ENCODE measurements at places on chromosomes 2 and 18.

DNA sequence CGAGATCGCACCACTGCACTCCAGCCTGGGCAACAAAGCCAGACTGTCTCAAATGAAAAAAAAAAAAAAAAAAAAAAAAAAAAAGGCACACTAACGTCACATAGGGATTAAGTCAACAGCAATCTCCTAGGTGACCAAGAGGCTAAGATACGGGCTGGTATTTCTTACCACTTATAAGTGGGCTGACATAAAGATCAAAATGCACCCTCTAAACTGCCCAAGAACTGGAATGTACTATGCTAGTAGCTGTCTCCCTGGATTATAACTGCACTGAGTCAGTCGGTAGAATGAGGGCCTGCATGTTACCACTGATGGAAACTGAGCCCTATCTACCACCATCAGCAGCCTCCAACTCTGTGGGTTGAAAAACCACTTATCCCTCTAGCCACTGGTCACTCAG lies 80.6 kb downstream of the KLF7 start:
- DNase-seq, result no peak

GRCh38 chr2:62806231-62806630 lies 100.7 kb downstream of the EHBP1 start:
- DNase-seq, result no peak

DNA sequence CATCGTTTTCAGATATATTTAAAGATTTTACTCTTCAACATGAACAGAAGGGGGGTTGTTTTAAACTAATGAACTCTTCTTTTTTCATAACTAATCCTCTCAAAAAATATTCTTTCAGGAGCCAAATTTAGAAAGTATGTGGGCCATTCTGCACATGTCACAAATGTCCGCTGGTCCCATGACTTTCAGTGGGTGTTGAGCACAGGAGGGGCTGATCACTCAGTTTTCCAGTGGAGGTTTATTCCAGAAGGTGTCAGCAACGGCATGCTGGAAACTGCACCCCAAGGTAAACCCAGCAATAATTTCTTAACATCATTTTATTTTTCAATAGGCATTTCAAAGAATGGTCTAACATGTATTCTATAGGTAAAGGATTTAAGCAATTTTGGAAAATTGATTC lies 136.0 kb downstream of the EML6 start:
- no peak for DNase-seq

GRCh38 chr2:175726223-175726622 lies 275.8 kb downstream of the LNPK start:
- no peak for DNase-seq

GRCh38 chr2:120876526-120877280 lies 141.0 kb downstream of the GLI2 start:
- no peak for DNase-seq

DNA sequence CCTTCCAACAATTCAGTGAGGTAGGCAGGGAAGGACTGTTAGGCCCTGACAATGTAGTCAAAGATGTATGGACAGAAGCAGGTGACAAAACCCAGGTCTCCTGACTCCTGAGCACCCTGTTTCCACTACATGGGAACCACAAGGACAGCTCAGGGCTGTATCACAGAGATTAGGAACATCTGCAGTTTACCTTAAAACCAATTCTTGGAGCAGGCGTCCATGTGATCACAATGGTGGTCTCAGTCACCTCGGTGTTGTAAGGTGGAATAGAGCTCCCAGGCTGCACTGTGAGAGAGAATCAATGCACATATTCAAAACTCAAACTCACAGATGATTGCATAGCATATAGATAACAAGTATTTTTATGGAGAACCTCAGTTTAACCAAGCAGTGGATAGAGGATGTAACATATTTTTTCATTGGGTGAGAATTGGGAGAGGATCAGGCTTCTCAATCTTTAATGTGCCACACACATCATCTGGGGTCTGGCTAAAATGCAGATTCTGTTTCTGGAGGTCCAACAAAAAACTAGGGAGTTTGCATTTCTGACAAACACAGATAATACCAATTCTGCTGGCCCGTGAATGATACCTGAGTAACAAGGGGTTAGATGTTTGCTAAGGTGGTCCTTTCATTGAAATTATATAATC lies 36.7 kb downstream of the FN1 start:
- DNase-seq, result no peak

GRCh38 chr2:147460155-147460554 lies 384.7 kb upstream of the ACVR2A start:
- no peak for DNase-seq

GRCh38 chr2:207283356-207283755 lies 117.6 kb upstream of the KLF7 start:
- peak; percentile 41 for DNase-seq

- DNase-seq, result no peak
Measured at GRCh38 chr18:2848247-2849246, 1.7 kb downstream of the EMILIN2 start.

DNA sequence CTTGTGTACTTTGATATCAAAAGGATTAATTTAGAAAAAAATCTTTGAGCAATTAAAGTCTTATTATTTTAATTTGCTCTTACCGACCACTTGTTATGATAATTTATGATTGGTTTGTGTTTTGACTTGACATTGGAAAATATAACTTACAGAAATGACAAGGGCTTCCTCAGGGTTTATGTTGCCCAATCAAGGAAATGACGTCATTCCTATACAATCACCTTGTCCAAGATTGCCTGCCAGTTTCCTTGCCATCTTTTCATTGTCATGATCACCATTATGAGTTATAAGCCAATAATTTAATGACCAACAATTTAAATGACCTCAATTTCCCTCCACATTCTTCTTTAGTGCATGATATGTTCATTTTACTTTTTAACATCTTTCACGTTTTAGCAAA lies 351.8 kb upstream of the TMEFF2 start:
- DNase-seq, result no peak

DNA sequence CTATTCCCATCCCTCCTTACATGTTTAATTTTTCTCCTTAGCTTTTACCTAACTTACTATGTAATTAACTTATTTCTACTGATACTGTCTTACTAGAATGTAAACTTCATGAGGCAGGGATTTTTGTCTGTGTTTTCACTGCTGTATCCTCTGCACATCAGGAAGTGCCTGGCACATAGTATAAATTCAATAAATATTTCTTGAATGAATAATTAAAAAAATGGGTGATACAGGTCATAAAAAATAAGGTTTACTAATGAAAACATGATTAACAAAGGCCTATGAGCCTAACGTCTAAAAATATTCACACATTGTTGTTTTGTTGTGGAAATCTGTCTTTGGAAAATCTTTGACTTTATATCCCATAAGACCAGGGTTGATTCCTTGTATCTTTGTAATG lies 4.5 kb downstream of the RBKS start:
- no peak for DNase-seq

- DNase-seq, result no peak
Measured at GRCh38 chr2:175854665-175855064, 147.4 kb downstream of the LNPK start.

- no peak for DNase-seq
Measured at GRCh38 chr2:222904557-222905258, 43.9 kb downstream of the ACSL3 start.

- no peak for DNase-seq
Measured at GRCh38 chr18:63705401-63705800, 2.6 kb downstream of the SERPINB11 start.

DNA sequence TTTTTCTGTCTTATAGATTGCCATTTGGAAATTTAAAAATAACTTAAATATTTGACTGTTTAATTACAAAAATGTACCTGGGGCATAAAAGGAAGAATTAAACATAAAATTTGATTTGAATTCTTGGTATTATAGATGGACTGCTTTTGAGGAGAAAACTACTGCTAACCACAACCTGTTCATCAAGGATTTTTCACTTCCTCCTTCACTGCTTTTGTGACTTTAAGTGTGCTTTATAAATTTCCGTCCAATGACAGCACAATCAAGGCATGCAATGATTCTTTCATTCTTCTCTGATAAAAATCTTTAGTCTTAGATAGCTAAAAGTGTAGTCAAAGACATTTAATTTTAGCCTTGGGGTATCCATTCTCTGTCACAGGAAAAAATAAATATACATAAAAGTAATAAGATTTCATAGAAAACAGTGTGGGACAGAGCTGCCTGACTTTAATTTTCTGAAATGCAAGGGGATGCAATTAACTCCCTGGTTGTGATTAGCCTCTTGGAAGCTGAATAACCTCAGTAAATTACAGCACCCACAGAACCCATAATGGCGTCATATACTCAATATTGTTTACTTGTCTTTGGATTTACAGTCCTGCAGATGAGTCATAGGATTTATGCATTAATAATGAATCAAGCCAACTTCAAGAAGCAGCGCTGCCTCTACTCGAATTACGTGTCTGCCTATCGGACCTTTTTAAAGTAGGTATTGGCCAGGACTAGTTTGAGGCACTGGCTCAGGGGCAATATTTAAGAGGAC lies 587.9 kb downstream of the NRXN1 start:
- DNase-seq, result no peak

GRCh38 chr2:53130441-53130943 lies 637.1 kb upstream of the CHAC2 start:
- no peak for DNase-seq

GRCh38 chr2:232300894-232301387 lies 77.6 kb upstream of the ALPP start:
- DNase-seq, result no peak

DNA sequence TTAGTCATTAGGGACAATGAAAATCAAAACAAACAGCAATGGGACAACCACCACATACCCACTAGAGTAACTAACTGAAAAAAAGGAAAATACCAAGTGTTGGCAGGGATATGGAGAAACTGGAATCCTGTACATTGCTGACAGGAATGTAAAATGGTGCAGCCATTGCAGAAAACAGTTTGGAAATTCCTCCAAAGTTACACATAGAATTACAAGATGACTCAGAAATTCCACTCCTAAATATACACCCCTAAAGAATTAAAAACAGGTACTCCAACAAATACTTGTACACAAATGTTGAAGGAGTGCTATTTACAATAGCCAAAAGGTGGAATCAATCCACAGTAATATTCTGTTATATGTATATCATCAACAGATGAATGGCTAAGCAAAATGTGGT lies 110.9 kb downstream of the ROCK1 start:
- DNase-seq, result no peak

GRCh38 chr2:59798687-59799232 lies 754.7 kb downstream of the BCL11A start:
- no peak for DNase-seq

- DNase-seq, result no peak
Measured at GRCh38 chr2:162369551-162369950, 25.6 kb downstream of the GCA start.

- no peak for DNase-seq
Measured at GRCh38 chr2:22817197-22817596, 567.8 kb upstream of the KLHL29 start.

DNA sequence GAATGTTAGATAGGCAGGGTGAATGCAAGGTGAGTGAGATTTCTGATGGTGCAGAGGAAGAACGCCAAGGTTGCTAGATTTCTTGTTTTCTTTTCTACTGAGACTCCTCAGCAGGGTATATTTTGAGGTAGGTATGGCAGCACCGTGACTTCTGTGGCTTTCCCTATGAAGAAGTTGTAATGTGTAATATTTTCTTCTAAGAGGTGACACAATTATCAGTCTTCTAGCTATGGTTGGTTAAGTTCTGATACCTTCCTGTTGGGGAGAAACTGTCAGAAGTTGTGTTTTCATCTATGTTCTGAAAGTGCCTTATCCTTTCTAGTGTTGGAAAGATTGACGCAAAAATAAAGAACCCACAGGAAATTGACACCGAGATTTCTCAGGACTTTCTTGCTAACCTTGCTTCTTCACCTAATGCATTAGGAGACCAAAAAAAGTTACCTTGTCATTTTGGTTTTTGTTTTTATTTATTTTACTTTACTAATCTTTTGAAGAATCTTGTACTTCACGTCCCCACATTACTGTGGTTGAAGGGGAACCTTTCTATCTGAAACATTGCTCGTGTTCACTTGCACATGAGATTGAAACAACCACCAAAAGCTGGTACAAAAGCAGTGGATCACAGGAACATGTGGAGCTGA lies 11.9 kb downstream of the IL18R1 start:
- no peak for DNase-seq

GRCh38 chr2:212709280-212709679 lies 170.7 kb upstream of the ERBB4 start:
- DNase-seq, result no peak

- no peak for DNase-seq
Measured at GRCh38 chr2:10076511-10076910, 3.7 kb downstream of the CYS1 start.

DNA sequence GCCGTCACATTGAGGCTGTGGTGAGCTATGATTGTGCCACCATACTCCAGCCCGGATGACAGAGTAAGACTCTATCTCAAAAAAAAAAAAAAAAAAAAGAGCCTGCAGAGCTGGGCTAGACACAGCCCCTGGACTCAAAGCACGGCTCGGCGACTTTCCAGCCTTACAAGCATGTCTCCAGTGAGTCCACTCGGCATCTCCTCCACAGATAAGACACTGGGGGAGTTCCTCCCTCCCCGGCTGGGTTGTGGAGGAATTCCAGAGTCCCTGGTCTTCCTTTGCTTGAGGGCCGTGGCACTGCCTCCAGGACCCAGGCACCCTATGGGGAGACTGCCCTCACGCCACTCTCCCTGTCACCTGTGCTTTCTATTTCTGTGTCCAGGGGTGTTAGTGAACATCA lies 30.9 kb upstream of the RPL31 start:
- DNase-seq, result no peak

GRCh38 chr18:58496937-58497336 lies 132.0 kb downstream of the ALPK2 start:
- peak; percentile 3 for DNase-seq

DNA sequence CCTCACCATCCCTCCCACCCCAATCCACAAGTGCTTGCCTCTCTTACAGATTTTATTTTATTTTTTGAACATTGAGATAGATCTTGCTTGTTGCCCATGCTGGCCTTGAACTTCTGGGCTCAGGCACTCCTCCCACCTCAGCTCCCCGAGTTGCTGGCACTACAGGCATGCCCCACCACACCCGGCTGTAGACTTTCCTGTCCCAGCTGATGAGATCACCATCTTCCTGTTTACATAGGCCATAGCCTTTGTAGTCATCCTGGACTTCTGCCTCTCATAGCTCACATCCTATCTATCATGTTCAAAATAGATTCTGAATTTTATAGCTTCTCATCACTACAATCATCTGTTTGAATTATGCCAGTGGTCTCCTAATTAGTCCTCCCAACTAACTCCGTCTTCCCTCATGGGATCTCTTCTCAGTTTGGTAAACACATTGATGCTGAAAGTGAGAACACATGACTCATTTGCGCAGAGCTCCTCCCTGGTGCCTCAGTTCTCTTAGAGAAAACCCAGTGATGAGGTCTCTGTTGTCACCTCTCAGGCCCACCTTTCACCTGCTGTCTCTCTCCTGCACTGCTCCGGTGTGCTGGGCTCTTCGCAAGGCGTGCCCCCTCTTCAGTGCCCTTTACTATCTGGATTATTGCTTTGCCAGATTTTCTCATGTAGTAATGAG lies 243.0 kb downstream of the ZNF407 start:
- no peak for DNase-seq
